Astrocyte of the spinal cord (primary cell): ENCODE measurements at places on chromosomes 3 and 15.

DNA sequence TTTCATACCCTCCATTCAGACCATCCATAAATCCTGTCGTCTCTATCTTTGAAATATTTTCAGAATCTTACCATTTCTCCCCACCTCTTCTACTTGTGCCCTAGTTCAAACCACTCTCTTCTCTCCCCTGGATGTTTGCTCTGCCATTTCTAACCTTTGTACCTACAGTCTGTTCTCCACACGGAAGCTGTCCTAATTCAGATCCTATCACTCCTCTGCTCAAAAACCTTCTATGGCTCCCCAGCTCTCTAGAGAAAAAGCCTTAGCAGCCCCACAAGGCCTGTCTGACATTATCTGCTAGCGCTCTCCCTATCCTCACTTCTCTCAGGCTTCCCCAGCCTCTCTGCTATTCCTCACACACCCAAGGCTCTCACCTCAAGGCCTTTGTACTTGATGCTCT, 4.5 kb upstream of the SEMA5B start:
- no peak for DNase-seq

DNA sequence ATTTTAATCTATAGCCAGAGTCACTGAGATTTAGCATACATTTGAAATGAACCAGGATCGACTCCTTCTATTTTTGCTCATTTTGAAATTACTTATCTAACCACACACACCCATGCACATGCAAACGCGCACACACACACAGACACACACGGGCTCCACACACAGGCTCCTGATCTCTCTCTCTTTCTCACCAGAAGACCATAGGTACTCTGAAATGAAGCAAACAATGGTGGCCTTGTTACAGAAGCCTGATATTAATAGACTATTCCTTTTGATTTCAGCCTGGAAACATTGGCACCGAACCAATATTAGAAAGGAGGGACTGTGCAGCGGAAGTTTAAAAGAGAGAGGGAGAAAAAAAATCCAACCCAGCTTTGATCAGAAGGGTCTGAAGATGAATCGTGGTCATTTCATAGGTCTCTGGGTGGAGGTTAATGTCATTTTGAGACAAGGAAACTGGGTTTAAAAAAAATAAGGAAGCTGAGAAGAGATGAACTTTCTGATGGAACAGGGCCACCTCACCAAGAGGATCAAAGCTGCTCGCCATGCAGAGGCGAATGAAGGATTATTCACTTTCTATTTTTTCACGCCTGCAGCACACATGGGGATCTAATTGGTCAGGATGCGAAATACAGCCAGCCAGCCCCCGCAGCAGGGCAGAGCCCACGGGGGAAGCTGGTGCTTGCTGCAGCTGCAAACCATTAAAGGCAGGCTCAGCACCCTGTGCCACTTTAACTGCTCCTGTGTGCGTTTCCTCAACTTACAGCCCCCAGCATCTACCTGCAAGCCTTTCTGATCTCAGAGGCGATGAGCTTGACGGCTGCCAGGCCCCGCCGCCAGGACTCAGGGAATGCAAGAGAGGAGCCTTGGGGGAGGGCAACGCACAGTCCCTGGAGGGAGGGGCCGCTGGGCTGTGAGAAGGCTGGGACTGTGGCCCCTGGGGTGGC, 88.8 kb downstream of the HES1 start:
- no peak for DNase-seq

DNA sequence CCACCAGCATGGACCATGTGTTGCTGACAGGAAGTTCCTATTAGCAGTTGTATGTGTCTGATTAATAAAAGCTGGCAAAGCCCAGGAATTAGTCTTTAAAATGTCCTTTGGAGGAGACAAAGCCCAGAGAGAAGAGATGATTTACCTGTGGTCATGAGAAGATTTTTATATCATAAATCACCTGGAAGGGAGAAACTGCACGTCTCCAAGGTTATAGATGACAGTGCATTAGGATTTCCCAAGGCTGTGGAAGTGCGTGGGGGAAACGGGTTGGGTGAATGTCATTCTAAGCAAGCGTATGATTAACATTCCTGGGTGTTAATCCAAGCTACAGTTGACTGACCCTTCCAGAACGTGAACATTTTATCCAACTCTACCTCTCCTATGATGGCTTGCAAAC, 76.6 kb downstream of the SLC6A11 start:
- no peak for DNase-seq

DNA sequence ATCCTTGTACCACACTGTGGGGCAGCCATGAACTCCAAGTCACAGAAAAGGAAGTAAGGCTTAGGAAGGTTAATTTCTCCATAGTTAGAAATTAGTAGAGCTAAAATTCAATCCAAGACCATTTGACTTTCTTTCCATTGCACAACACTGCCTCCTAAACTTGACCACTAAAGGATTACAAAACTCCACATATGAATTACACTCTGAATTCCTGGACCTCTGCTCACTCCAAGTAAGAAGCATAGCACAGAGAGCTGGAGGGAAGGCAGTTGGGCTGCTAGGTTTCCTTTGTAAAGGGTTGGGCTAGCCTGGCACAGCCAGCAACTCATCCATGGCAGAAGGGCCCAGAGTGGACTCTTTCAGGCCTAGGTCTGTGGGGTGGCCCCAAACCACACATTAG, 134.4 kb downstream of the MYLK start:
- DNase-seq = peak; percentile 73

- DNase-seq = no peak
Observed at GRCh38 chr3:140748903-140749302, 71.0 kb downstream of the TRIM42 start.

DNA sequence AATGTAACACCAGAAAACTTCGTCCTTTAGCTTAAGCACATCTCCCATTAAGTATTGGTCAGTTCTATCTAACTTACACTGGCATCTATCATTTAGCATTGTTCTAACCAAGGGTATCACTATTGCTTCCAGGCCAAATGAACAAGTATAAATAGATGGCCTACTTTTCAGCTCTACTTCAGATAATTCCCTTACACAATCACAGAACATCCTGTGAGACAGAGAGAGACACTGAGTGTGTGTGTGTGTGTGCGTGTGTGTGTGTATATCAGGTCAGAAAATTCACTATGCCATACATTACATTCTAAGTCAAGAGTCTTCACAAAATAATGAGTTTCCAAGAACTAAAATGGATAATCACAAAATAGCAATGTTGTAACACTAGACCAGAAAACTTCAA, 39.1 kb downstream of the SCAPER start:
- DNase-seq = no peak

GRCh38 chr3:189787632-189788031, 156.4 kb downstream of the TP63 start:
- peak; percentile 33 for DNase-seq

GRCh38 chr3:156274791-156275190, 154.4 kb downstream of the KCNAB1 start:
- DNase-seq = no peak

DNA sequence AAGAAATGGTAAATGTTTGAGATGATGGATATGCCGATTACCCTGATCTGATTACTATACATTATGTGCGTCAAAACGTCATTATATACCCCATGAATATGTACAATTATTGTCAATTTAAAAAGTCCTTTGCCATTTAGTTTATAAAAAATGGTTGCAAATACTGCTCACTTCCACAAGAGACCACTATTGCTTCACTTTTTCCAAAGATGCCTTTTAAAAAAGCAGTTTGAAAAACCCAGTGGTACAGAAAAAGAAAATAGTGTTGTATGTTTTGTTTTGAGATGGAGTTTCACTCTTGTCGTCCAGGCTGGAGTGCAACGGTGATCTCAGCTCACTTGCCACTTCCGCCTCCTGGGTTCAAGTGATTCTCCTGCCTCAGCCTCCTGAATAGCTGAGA, 39.3 kb downstream of the EDEM1 start:
- DNase-seq = peak; percentile 43

DNA sequence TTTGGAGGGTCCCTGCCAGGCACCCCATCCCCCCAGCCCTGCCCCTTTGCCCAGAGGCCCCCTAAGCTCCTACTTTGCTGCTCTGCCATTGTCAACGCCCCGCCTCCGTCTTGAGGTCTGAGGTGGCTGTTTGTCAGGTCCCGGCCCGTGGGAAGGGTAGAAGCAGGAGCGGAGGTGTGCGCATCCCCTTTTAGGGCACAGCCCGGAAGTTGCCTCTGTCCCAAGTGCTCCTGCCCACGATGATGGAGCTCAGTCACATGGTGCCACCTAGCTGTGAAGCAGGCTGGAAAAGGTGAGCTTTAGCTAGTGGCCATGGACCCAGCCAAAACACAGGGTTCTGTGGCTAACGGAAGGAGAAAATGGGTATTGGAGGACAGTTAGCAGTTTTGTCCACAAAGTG, 28.5 kb upstream of the LCTL start:
- no peak for DNase-seq

DNA sequence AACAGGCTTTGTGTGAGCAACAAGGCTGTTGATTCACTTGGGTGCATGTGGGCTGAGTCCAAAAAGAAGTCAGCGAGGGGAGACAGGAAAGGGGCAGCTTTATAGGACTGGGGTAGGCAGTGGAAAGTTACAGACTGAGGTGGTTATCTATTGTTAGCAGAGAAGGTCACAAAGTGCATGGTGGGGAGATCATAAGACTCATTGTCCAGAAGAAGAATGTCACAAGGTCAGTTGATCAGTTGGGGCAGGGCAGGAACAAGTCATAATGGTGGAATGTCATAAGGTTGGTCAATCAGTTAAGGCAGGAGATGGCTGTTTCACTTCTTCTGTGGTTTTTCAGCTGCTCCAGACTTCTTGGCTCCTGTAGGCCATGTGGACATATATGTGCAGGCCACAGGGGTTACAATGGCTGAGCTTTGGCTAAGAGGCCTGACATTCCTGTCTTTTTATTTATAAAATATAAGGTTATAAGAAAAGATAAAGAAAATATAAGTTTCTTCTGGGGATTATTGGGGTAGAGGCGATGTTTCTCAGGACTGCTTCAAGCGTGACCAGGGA, 69.5 kb upstream of the SNTN start:
- DNase-seq = no peak

DNA sequence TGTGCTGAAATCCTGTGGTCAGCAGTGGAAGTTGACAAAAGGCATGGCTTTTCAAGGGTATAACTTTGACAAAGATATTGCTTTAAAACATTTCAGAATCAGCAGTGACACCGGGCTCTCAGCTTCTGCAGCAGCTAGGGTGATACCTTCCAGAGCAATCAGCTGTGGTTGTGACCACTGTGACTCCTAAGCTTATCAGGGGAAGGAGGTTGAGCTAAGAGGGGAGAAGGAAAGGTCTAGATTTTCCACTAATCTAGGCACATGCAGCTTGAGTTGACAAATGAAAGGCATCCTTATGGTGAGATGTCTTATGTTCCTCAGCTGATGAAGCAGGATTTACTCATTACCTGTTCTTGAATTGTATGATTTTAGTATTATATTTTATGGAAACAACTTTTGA, 16.3 kb upstream of the LRRFIP2 start:
- DNase-seq = no peak

DNA sequence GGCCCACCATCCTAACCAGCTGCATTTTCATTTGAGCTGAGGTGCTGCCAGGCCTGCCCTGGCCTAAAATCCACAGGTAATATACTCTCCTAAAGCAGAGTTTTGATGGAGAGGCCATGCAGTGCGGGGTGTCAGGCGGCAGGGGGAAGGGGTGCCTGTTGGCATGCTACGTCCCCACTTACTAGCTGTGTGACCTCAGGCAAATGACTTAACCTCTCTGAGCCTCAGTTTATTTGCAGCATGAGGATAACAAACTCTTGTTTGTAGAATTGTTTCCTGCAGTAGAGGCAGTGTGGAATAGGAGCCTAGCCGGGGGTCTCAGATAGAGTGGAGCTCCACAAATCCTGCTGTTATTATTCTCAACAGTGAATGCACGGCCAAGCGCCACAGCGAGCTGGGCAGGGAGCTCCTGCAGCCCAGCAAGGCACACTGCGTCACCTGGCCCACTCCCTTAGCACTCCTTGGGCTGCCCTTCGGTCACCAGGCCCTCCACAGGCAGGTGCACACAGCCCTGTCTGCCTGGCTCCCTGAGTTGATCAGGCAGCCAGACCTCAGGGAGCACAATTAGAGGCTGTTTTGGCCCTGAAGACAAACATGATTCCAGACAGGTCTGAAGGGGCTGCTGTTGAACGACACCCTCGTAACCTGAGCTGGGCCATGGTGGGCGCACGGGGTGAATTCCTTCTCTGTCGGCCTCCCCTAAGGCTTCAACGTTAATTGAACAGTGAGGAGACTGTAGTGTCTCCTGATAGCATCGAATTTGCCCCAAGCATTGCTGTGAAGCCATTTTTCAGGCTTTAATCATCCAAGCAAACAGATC, 248.8 kb upstream of the LYSMD4 start:
- no peak for DNase-seq

GRCh38 chr3:157418104-157418503, 18.5 kb upstream of the PTX3 start:
- DNase-seq = no peak

DNA sequence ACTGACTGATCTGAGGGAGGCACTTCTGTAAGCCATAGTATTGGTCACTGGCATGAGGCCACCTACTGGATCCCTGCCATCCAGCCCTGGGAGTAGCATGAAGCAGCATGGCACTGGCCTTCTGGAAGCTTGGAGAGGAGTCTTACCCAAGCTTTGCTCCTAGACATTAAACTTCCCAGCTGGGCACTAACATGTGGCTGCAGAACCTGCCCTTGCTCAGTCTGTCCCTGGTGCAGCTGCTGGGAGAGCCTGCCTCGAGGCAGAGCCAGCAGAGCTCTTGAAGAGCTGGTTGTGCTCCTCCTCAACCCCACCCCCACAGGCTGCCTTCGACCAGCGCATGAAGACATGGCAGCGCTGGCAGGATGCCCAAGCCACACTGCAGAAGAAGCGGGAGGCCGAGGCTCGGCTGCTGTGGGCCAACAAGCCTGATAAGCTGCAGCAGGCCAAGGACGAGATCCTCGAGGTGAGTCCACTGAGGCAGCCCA, 17.1 kb upstream of the SNX22 start:
- DNase-seq = peak; percentile 38

- DNase-seq = peak; percentile 16
Observed at GRCh38 chr3:178236555-178237277, 299.5 kb upstream of the KCNMB2 start.

DNA sequence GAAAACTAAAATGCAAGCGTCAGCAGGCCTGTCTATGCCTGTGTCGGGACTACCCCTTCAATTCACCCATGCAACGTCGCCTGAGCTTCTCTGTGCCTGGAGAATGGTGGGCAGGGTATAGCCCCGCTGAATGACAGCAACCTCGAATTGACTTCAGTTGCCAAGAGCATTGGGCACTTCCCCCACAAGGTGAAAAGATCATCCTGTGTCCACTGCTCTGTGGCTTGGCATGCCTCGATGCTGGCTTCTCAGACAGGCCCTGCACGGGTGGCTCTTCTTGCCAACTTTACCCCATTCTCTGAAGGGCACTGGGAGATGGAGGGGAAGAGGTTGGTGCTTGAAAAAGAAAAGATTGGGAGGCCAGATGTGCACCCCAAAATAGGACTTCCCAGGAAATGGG, 3.3 kb downstream of the SLC6A1 start:
- DNase-seq = no peak

GRCh38 chr15:79617071-79617470, 184.9 kb downstream of the MINAR1 start:
- DNase-seq = no peak
